ENCODE measurements at places on chromosomes 3 and 15.
A peak's percentile ranks its signal among the peaks of the same experiment; 100 is the strongest.

- DNase-seq, result peak; percentile 49
These were observed 795 bp upstream of the SCAANT1 start for GRCh38 chr3:63912768-63913588.

- DNase-seq, result peak; percentile 32
These were observed 74.2 kb upstream of the SATB1 start for GRCh38 chr3:18499301-18499700.

GRCh38 chr3:30989276-30990030, 95.0 kb upstream of the GADL1 start:
- DNase-seq, result no peak

- peak; percentile 70 for DNase-seq
These were observed 57.0 kb upstream of the CMTM7 start for GRCh38 chr3:32334675-32335074.

- no peak for DNase-seq
These were observed 13.1 kb downstream of the MTMR10 start for GRCh38 chr15:30978328-30978727.

DNA sequence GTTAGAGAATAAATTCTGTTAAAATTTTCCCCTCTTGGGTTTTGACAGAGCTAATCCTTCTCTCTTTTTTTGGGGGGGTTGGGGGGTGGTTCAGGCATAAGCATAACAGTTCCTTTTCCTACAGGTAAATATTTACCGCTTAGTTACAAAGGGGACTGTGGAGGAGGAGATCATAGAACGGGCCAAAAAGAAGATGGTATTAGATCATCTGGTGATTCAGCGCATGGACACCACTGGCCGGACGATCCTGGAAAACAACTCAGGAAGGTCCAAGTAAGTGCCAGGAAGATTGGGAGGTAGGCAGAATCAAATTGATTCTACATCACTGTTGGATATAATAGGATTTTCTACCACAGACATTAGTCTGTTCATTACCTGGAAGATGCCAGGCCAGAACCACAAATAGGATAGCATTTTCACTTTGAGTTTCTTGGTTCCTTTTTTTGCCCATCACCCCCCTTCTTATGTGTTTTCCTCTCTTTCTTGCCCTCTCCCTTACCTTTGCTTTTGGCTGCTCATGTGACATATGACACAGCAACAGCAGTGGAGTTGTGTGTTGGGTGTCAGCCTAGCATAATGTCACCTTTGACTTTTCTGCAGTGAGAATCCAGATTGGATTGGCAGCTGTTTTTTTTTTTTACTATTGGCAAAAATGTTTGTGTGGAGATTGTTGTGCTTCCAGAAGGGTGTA, 79.0 kb downstream of the CHD2 start:
- no peak for DNase-seq

- DNase-seq, result no peak
These were observed 14.2 kb downstream of the LRIG1 start for GRCh38 chr3:66486646-66487045.

DNA sequence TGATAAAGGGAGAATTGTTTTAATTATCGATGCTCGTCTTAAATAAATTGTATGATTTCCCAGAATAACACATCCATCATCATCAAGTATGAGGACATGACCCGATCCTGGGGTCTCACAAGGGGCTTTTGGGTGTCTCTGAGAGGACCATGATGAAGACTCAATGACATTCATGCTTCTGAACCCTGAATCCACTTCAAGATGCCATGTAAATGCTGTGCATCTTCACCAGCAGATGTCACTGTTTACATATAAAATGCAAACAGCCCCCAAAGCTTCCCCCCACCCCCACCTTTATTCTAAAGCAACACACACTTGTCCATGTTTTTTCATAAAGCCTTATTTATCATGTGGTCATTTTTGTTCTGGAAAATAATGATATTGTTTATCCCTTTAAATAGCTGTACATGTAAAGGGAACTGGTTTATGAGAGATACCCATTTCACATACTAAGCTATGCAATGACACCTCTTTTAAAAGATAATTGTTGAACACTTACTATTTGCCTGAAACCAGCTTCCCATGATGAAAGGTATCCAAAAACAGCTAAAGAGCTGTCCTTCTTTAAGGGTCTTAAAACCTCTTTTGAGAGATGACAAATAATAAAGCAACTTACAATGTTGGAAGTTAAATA, 69.7 kb upstream of the UBE3A start:
- DNase-seq, result peak; percentile 0

DNA sequence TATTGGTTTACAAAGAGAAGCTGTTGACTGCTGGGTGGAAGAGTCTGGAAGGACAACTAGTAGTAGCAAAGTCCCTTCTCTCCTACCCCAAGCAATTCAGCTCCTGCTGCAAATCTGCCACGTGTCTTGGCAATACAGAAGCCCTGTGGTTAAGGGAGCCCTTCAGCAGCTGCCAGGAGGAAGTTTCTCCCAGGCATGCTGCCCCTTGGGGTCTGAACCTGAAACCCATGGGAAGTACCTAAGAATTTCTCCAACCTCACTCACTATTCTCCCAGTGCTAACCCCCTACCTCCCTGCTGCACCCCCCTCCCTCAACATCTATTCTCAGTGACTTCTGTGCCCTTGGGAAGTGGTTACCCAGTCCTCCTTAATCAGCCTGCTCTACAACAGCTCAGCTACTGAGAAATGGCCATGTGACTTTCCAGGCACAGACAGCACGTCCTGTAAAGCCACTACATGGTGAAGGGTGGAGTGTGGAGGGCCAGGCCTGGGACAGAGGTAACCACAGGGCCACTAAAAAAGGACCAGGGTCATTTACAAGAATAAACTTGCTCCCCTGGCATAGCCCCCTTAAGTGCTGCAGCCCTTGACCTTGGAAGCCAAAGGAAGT, 316.6 kb downstream of the NTRK3 start:
- no peak for DNase-seq

DNA sequence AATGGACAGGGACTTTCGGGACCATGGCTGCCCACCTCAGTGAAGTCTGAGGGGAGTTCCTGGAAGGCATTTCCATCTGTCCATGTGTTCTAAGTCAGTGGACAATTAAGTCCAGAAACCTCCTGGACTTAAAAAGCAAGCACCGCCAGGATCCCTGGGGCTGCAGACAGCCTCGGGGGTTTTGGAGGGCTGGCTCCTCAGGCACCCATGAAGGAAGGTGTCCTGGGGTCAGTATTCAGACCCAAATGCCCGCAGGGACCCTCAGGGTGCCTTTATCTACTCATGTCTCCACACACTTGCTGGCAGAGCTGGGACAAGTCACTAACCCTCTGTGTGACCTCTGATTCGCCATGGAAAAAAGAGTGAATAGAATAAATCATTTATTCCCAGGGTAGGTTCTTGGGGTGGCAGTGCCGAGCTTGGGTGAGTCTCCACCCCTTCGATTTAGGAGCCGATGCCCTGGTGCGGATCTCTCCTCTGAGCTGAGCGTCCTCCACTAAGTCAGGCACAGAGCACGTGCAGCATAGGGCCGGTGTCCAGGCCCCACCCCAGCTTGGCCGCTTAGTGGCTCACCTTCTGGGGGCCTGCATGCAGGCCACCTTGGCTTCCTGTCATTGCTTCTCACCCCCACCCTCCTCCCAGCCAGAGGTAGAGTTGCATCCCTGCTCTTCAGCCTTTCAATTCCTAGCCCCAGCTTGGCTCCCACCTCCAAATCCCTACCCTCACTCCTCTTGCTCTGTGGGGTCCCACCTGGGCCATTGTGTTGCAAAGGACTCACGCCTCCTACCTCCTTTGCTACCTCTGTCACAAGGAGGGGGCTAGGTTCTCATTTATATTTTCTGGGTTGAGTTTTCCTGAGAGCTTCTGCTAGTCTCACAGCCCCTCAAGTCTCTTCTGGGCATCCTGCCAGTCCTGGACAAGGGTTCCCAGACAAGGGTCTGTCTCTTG, 19.9 kb downstream of the SLC6A6 start:
- no peak for DNase-seq

DNA sequence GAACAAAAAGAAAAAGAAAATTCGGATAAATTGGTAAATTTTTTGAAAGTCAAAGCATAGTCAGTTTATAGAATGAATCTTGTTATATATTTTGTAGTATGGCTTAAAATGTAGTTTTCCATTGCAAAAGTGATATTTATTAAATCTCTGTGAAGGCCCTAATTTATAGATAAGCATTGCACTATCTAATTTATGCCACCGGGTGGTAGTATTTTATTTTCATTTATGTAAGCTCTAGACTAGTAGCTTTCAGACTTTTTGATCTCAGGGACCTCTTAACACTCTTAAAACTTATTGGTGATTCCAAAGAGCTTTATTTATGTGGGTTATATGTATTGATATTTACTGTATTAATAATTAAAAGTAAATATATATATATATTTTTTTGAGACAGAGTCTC, 133.9 kb upstream of the LRRFIP2 start:
- peak; percentile 22 for DNase-seq

DNA sequence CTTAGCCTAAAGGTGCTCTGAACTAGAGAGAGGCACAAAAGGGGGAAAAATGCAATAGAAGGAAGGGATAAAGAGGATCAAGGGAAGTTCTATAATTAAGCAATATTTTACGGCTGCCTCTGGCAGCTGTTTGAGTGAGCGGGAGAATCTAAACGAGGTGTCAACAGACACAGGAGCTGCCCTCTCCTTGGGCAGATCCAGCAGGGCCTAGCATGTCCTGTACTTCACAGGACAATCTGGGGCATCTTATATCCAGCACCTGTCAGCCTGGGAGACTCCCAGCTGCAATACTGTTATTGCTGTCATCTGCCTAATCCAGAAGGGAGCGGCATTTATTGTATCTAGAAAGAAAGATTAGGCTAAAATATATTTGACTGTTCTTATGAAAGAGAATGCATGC, 68.9 kb downstream of the WWTR1 start:
- DNase-seq, result no peak

DNA sequence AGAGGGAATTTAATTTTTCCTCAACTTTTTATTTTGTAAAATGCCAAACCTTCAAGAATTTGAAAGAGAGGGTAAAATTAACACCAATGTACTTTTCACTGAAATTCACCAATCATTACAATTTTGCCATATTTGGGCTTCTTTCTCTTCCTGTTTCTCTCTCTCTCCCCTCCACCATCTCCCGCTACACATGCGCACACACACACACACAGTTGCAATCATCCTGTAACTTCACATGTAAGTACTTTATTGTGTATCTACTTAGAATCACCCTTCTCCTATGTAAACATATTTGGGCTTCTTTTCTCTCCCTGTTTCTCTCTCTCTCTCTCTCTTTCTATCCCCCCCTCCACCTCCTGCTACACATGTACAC, 7.4 kb downstream of the ARL14 start:
- no peak for DNase-seq

DNA sequence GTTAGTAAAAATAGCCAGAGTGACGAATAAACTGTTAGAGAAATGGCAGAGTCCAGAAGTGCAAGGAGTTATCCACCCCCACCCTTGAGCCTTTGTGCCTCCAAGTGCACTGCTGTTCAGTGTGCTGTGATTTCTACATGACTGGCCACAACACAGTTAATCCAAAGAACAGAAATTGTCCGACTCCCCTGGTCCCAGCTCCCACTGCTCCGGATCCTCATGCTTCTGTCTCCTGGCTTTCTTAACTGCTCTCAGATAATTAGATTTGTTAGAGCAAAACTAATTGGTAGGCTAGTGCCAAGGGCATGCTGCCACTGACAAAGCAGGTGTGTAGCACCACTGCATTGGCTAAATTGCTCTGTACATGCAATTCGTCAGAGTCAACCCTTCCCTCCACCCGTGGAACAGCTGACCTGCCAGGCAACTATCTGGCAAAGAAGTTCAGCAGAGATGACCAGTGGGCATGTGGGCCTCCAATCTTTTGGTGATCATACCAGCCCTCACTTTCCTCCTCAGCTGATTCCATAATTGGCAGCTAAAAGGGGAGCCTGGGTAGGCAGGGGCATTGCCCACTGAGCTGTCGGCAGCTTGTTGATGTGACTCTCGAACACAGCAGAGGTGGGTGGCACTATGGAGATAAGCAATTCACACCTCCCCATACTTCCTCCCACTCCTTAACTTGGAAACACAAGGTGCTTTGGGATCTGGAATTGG, 18.9 kb upstream of the ACAP2 start:
- DNase-seq, result no peak
